Brain pericyte (primary cell): ENCODE measurements at places on chromosomes 1 and 21.

GRCh38 chr21:31922881-31923280, 50.1 kb downstream of the HUNK start:
- DNase-seq = no peak

GRCh38 chr1:240194120-240194519, 102.4 kb downstream of the FMN2 start:
- no peak for DNase-seq

GRCh38 chr1:245200146-245200545, 45.4 kb downstream of the KIF26B start:
- DNase-seq = no peak

DNA sequence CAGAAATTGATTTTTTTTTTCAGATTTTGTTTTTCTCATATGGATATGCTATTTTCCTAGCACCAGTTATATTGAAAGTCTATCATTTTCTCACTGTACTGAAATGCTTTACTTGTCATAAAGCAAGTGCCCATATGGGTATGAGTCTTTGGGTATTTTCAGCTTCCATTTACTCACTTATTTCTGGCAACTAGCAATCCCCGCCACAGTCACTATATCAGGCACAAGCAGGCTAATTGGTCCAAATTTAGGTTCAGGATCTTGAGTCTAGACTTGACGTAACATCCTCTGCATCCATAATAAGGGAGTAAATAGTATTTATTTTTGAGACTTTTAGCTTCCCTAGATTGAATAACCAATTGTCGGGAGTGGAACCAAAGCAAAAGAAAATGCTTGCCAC, 2.1 kb downstream of the OR10X1 start:
- no peak for DNase-seq
